ENCODE measurements at places on chromosomes 12 and 14. TPM values are rescaled to one million over a fixed set of nuclear protein-coding genes. Genes with fewer than 3 reads are reported as not detected.
A peak's percentile ranks its signal among the peaks of the same experiment; 100 is the strongest.

GRCh38 chr14:67569651-67570290 lies 30.3 kb downstream of the PIGH start:
- H3K36me3 ChIP-seq, result no peaks in the 10 kb centered on the region
- peak; percentile 57 for DNase-seq
- H3K27ac ChIP-seq, result no peak overlapping the region
- no peak overlapping the region for H3K4me3 ChIP-seq
- H3K27me3 ChIP-seq, result no peaks in the 10 kb centered on the region

- H3K4me3 ChIP-seq, result no peak overlapping the region
- H3K27me3 ChIP-seq, result no peaks in the 10 kb centered on the region
- H3K36me3 ChIP-seq, result no peaks in the 10 kb centered on the region
- no peaks in the 10 kb centered on the region for H3K4me1 ChIP-seq
- no peak overlapping the region for H3K27ac ChIP-seq
- no peak for DNase-seq
Observed at GRCh38 chr14:68724914-68725313, 68.0 kb downstream of the ZFP36L1 start.

DNA sequence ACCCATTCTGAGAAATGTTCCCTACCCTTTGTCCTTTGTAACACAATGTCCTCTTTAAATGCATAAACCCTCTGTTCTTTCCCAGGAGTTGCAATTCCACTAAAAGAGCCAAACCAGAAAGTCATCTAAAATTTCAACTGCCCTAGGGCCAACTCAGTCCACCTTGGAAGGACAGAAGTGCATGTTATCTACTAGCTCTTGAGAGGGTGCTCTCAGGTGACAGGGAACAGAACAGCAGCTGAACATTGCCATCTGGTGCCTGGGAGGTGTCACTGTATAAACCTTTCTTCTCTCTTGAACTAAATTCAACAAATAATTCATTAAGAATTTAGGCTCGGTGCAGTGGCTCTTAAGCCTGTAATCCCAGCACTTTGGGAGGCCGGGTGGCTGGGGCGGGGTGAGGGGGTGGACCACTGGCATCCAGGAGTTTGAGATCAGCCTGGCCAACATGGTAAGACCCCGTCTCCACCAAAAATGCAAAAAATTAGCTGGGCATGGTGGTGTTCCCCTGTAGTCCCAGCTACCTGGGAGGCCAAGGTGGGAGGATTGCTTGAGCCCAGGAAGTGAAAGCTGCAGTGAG lies 10.3 kb upstream of the FERMT2 start:
- no peaks in the 10 kb centered on the region for H3K36me3 ChIP-seq
- H3K27me3 ChIP-seq, result no peaks in the 10 kb centered on the region
- no peak overlapping the region for H3K4me3 ChIP-seq

RFX4 gene
- 0.01 TPM for polyA plus RNA-seq
